Erythroblast (primary cell): ENCODE measurements at places on chromosomes 5 and 9.

GRCh38 chr9:13332571-13332970 is 53.1 kb upstream of the MPDZ start:
- no peak for DNase-seq

DNA sequence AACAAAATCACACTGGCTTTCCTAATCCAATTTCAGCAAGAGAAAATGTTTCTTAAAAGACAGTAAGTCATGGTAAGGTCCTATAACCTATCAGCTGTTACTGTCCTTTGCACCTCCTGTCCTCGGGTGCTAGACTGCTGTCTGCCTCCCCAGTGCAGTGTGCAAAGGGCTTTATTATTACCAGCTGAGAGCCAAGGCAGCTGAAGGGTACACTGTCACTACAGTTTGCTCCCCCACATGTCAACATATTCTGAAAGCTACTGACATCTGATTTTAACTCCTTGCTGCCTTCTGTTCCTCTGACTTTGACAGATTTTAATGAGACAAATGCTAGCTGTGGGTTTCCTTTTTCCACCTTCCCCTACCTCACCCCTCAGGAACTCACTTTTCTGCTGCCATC is 389.4 kb upstream of the SLC24A2 start:
- DNase-seq: no peak

DNA sequence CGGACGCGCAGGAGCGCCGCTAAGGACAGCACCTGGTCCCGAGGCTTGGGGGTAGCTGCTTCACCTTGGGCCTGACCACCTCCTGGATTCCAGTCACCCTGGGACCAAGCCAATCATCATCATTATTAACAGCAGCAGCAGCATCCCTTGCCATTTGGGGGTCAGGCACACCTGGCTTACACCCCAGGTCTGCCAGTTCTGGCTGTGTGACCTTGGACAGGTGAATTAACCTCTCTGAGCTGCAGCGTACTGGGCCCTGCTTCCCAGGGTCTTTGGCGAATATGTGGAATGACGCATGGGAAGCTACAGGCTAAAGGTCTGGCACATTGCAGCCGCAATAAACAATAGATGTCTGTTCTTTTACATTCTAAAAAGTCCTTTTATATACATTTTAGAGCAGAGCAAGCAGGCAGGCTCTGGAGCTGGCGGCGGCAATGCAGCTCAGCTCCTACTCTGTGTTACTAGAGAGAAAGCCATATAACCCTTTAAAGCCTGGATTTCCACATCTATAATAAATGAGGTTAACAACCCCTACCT is 97.8 kb upstream of the CPLX2 start:
- DNase-seq: no peak

- peak; percentile 73 for DNase-seq
Measured at GRCh38 chr5:40052808-40053207, 626.9 kb upstream of the PTGER4 start.

GRCh38 chr9:93916358-93916757 is 38.8 kb downstream of the BARX1 start:
- no peak for DNase-seq

- DNase-seq: no peak
Measured at GRCh38 chr9:79384501-79384900, 187.3 kb upstream of the TLE4 start.

DNA sequence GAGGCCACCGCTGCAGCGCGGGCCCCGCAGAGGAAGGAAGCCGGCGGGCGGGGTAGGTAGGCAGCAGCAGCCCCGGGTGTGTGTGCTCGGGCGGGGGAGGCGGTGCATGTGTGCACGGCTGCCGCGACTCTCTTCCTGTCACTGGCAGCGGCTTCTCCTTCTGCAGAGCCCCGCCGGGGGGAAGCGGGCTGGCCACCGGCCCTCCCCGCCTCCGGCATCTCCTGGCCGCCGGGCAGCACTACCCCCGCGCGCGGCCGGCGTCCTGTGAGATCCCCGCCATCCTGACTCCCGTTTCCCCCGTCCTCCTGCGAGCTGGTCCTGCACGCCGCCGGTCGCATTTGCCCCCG is 315 bp downstream of the PIK3R1 start:
- DNase-seq: no peak

DNA sequence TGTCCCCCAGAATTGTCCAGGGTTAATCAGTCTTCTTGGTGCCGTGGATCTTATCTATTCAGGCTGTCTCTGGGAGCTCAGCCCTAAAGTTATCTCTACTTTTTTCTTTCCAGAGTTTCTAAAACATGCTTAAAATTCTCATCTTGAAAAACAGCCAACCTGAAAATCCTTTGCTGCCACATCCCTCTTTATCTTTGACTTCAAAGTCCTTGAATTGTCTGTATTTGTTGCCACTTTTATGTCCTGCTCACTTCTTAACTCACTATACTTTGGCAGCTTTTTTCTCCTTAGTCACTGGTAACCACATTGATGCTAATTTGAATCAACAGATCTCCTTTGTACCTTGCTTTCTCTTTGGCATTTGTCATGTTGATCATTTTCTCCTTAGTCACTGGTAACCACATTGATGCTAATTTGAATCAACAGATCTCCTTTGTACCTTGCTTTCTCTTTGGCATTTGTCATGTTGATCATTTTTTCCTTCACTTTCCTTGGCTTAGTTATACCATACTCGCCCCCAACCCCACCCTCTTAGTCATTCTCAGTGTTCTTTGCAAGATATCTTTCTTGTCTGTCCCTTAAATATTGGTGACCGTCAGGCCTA is 8.5 kb downstream of the DMXL1 start:
- peak; percentile 72 for DNase-seq

GRCh38 chr5:17340379-17340778 is 122.9 kb downstream of the BASP1 start:
- DNase-seq: no peak

DNA sequence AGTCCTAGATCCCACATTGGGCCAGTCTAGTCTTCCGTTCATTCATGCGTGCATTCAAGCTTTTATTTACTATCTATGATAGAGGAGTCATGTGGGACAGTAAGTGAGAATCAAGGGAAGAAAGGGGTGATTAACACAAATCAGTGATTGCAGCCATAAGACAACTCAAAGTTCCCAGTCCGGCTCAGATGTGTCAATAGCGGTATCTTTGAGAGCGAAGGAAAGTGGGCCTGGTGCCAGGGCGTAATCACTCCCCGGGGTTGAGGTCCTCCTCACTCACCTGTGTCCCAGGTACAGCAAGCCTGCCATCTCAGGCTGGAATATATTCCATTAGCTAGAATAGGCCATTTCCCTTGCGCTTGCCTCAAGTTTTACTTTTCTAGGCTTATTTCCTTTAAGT is 196.3 kb downstream of the ATP10B start:
- DNase-seq: no peak

- no peak for DNase-seq
Measured at GRCh38 chr9:135786146-135786690, 84.2 kb downstream of the KCNT1 start.

DNA sequence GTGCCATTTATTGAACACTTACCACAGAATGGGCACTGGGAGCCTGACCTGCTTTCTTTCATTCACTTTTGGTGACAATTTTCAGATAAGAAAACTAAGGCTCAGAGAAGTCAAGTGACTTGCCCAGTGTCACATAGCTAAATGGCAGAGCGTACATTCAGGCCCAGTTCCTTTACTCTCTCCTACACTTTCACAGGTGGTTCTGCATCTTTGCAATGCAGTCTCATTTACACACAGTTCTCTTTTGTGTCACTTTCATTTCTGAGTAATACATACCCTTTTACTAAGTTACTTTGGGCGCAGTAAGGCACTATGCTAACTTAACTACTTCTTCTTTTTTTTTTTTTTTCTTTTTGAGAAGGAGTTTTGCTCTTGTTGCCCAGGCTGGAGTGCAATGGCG is 8.3 kb downstream of the NFIL3 start:
- DNase-seq: no peak

GRCh38 chr5:68730220-68730978 is 363.4 kb upstream of the SLC30A5 start:
- peak; percentile 67 for DNase-seq

DNA sequence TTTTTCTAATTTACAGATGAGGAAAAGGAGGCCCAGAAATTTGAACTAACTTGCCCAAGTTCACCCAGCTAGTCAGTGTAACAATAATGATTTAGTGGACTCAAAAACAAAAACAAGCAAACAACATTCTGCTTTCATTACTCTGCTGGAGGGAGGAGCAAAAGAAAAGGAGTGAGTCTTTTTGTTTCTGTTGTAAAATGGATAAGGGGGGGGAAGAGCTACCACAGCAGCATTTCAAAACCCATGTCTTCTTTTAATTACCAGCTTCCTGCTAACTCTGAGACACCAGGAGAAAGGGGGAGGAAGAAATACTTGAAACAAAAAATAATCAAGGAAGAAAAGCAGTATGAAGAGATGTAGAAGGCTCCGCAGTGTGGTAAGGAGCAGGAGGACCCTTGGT is 39.2 kb upstream of the EQTN start:
- no peak for DNase-seq

DNA sequence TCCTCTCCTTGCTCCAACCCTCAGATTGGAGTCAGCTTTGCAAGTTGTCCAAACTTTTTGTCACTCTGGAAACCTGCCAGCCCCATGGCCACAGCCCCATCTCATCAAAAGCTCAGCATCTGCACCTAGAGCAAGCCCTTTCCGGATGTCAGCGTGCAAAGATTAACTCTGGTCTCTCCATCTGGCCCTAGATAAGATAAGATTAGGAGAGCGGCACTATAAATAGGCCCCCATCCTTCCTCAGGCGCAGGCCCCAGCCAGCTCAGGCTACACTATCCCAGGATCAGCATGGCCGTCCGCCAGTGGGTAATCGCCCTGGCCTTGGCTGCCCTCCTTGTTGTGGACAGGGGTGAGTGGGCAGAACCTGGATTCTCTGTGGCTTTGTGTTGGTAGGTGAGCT is at the start of gene SPINK4:
TSS of gene SPINK4 (plus strand) at position 247 of the 400 bp plus-strand sequence. CDS start at position 289, 42 bp downstream.
- DNase-seq: peak; percentile 69

GRCh38 chr9:117104716-117105495 is 310.0 kb downstream of the ASTN2 start:
- DNase-seq: no peak

GRCh38 chr5:53006911-53007890 is 18.0 kb downstream of the ITGA2 start:
- DNase-seq: no peak

GRCh38 chr5:153974131-153974812 is 64.4 kb downstream of the FAM114A2 start:
- peak; percentile 65 for DNase-seq

- DNase-seq: no peak
Measured at GRCh38 chr9:79006546-79006945, 565.2 kb upstream of the TLE4 start.

DNA sequence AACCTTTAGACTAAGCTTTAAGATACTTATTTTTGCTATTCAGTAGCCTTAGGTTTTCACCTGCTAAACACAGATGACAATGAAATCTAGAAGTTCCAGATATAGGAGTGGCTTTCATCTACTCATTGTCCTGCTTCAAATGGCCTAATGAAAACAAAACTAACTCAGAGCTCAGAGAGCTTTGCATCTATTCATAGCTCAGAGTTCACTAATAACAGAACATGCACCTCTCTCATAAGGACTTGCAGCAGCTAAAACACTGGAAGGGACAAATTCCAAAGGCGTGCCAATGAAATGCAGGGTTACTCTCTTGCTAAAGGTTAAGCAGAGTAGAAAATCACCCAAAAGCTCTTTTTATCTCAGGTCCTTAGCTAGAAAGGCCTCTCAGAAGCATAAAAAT is 29.0 kb downstream of the SLC31A2 start:
- no peak for DNase-seq

DNA sequence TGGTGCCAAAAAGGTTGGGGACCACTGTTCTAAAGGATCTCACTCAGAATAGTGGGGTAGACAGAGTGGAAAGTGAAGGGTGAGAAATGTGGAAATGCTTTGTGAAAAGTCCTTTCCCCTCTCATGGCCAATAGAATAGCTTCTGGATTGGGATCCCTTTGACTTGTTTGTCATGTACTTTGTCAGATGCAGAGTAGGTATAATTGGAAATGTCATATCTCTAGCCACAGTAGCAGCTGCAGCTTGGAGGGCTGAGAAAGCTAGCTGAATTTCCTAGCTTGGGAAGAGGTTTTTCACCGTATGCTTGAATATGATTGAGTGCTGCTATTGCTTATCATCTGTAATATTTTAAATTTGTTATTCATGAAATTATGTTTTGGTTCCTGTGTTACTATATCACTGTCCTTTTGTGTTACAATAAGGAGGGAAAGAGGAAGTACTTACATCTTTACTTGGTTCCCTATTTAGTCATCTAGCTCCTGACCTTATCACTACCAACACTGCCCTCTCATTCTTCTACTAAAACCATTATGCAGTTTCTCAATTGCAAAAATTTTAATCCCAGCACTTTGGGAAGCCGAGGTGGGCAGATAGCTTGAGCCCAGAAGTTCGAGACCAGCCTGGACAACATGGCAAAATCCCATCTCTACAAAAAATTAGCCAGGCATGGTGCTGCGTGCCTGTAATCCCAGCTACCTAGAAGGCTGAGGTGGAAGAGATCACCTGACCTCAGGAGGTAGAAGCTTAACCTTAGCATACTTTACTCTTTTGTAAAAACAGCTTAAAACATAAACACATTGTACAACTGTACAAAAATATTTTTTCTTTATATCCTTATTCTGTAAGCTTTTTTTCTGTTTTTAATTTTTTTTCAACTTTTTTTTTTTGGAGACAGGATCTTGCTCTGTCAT is 12.4 kb downstream of the SLC30A5 start:
- no peak for DNase-seq

GRCh38 chr5:1319436-1320256 is 24.8 kb upstream of the TERT start:
- no peak for DNase-seq

GRCh38 chr9:27572566-27572917 is 739 bp downstream of the C9orf72 start:
- peak; percentile 82 for DNase-seq

- DNase-seq: no peak
Measured at GRCh38 chr5:34673463-34674125, 17.5 kb downstream of the RAI14 start.

DNA sequence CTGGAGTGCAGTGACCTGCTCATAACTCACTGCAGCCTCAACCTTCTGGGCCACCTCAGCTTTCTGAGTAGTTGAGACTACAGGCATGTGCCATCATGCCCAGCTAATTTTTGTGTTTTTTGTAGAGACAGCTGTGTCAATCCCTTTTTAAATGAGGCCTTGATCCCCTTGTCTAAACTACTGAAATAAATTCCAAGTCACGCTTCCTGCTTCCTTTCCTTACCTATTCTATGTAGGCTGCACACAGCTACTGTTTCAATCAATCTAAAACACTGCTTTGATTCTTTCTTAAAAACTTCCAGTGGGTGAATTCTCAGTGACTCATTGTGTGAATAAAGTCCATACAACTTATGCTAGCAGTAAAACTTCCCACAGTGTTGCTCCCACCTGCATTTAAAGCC is 2.9 kb upstream of the C7 start:
- DNase-seq: no peak
